GM03348 (cell line): ENCODE measurements at places on chromosomes 6 and 20.
A peak's percentile ranks its signal among the peaks of the same experiment; 100 is the strongest.

DNA sequence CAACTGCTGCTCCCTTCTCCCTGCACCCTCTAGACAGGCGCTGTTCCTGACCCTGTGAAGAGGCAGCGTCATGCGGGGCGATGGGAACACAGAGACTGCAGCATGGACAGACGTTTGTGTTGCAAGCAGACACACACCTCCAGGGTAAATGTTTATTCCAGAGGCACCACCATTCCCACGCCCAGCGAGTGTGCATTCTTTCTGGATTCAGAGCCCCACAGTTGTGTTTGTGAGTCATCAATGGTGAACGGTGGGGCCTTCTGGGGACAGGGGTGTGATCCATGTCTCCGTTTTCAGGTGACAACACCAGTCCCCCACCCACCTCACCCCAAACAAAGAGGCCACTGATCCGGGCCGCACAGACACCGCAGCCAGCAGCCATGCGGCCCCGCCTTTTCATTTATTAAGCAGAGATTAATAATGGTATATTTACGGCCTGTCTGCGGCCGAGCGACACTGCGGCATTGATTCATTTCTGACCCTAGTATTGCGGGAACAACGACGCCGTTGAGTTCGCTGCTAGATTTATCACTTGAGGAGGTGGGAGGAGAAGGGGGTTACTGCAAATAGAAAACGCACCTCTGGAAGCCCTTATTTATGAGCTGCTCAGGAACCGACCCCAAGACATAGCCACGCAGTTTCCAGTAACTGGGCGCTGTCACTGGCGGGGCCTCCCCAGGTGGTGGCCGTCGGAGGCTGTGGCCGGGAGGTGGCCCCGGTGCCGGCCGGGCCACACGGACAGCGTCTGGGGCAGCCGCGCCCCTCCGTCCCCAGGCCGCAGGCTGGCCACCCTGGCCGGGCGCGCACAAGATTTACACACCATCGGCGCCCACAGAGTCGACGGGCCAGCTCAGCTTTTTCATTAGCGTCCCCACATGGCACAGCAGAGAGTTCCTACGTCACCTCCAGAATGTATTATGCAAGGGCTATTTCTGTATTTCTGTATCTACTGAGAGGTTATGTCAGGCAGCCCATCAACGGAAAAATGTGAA, 367.6 kb downstream of the THBS2 start:
- no peak for DNase-seq

GRCh38 chr6:127019828-127020227, 98.6 kb upstream of the RSPO3 start:
- DNase-seq = no peak

GRCh38 chr20:33732166-33732970, 572 bp downstream of the ZNF341 start:
- peak; percentile 18 for DNase-seq

DNA sequence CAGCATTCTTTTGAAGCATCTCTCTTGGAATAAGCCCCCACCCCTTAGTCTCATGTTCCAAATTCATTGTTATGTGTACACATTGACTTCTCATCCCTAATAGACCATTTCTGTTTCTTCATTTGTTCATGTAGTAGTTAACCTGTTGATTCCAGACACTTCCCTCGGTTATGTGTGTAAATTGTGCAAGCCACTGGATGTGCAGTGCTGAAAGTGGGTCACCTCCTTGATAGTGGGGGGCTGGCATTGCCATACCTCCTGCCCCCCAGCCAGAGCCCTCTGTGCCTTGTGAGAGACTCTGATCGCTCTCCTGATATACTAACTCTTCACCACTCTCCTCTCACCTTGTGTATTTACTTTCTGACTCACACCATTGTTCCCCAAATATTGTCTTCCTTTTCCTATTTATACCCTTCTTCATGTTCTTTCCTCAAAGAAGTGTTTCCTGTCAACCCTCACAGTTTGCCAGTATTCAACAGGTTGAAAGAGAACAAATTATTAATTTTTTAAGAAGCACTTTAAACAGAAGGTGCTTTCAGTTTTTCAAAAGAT, 59.0 kb downstream of the HIVEP1 start:
- no peak for DNase-seq

DNA sequence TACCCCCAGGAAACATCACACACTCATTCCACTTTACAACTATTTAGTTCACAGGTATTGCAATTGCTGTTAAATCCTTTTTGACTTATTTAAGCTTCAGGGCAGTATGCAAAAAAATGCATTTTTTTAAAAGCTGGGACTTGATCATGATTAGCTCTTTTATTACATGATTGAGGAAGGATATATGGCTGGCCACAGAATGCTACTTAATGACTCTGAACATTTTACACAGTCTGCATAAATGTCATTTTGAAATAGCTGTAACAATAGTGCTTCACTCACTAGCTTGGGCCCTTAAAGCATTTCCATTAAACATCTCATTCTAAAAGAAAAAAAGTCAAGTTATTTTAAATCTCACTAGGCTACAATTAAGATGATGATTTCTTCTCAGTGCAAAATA, 429.7 kb downstream of the FRK start:
- no peak for DNase-seq

DNA sequence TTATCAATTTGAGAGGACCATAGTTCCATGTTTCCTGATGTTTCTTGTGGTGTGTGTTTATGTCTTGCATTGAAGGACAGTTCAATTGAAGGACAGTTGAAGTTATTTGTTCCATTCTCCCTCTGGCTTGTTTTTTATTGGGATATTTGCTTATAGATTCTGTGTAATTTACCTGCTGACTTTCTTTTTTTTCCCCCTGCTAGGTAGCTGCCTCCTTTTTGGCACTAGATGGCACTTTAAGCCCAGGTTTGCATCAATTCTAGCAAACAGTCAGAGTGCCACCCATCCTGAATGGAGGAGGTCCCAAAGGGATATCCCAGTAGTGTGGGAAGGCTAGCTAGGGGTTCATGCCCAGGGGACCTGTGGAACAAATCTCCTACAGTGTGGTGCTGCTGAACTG, 78.1 kb downstream of the CFAP61 start:
- no peak for DNase-seq

GRCh38 chr6:128882991-128883611, at the start of gene LAMA2:
LAMA2 (plus strand) TSS chr6:128883138; CDS start chr6:128883246, 108 bp downstream.
- DNase-seq = peak; percentile 90

DNA sequence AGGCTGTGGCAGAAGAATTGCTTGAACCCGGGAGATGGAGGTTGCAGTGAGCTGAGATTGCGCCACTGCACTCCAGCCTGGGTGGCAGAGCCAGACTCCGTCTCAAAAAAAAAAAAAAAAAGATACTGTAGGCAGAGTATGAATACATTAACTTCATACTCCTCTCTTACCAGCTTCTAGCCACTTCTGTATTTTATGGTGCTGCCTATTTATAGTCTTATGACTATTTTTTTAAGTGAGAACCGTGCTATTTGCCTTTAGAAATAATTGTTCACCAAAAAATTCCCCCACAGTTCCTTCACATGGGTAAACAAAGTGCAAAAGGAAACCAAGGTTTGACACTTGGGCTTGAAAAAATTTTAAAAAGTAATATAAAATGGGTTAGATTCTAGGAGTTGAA, 1.5 kb upstream of the SNRNP48 start:
- DNase-seq = no peak

DNA sequence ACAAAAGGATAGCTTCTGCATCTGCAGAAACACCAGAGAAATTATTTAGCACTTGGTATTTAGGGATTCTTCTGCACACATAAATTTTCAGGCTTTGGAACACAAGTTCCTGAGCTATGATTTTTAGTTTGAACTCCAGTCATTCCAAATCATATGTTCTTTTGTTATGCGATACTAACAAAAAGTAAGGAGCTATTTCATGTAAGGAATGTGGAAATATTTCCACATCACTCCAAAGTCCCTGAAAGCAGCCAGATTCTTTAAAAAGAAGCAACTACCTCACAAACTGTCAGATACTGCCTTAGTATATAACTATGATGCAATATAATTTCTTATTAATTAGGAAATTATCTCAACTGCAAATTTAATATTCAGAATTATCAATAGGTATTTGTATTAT, 106.9 kb downstream of the RNGTT start:
- DNase-seq = peak; percentile 10

GRCh38 chr20:10474606-10475184, 39.6 kb downstream of the SLX4IP start:
- no peak for DNase-seq

- DNase-seq = peak; percentile 58
These were observed 119.4 kb downstream of the NCOA3 start for GRCh38 chr20:47620808-47621805.

DNA sequence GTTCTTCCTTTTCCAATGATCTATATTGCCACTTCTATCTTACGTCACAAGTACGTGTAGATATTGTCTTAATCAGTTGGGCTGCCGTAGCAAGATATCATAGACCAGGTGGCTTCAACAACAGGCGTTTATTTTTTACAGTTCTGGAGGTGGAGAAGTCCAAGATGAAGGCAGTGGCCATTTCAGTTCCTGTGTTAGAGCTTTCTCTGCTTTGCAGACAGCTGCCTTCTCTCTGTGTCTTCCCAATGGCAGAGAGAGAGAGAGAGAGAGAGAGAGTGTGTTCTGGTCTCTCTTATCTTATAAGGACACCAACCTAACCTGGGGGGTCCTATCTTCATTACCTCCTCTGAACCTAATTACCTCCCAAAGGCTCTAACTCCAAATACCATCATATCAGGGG, 8.3 kb downstream of the HSF2 start:
- DNase-seq = no peak

- no peak for DNase-seq
These were observed 7.7 kb upstream of the STK35 start for GRCh38 chr20:2093883-2094282.

DNA sequence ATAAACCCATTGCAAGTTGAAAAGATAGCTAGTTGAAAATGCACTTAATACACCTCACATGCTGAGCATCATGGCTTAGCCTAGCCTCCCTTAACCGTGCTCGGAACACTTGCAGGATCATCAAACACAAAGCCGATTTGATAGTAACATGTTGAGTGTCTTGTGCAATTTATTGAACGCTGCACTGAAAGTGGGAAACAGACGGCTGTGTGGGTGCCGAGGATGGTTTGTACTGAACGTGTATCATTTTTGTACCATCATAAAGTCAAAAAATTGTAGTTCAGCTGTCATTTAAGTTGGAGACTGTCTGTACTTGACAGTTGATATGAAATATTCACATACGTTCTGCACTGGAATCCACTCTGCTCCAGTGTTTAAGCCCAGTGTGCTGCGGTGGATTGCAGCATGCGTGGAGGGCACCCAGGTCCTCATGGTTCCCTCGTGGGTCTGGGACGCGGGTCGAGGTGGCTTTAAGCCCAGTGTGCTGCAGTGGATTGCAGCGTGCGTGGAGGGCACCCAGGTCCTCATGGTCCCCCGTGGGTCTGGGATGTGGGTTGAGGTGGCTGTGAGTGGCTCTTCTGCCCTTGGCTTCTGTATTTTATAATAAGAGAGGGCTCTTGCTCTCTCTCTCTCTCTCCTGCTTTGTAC, 77.0 kb downstream of the CDH4 start:
- peak; percentile 27 for DNase-seq

DNA sequence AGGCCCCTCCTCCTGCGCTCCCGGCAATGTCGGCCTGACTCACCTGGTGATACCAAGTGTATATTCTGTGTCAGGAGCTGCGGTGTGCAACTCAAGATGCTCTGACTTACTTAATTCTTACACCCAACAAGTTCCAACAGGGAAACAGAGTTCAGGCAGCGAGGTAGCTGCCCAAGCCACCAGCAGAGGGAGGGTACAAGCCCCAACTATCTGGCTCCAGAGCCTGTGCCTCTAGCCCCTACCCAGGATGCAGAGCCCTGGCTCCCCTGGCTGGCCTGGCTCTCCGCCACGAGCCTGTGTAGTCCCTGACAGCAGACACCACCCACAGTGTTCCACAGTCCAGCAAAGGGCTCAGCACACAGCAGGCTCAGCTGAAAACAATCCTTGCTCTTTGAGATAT, 34.9 kb downstream of the C20orf203 start:
- no peak for DNase-seq

DNA sequence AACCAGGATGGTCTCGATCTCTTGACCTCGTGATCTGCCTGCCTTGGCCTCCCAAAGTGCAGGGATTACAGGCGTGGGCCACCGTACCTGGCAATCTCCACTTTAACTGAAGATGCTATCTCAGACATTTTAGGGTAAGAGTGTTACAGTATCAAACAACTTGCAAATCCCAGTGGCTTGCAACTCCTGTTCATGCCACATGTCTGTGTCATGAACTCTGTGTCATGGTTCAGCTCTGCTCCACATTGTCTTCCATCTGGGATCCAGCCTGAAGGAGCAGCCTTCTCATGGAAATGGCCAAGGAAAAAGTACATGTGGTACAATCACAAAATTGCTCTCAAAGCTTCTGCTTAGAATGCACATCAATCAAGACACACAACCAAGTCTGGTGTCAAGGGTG, 114.9 kb downstream of the MAP3K5 start:
- DNase-seq = no peak

- DNase-seq = no peak
These were observed 6.1 kb downstream of the MANBAL start for GRCh38 chr20:37295595-37295994.

DNA sequence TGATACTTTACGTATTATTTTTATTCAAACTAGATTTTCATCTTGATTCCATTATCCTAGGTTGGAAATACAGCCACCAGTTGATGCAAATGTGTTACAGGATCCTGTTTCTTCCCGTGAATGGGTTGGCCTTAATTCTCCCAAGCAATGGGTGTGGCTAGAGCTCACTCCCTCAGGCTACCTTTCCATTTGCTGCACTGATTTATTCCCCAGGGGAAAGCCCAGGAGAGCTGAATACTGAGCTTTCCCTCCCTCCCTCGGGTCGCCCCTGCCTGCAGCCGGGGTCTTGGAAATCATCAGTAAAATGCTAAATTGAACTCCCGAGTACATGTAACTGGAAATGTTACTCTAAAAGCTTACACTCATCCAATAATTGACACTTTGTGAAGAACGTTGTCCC, 9.9 kb downstream of the SMOC2 start:
- no peak for DNase-seq

DNA sequence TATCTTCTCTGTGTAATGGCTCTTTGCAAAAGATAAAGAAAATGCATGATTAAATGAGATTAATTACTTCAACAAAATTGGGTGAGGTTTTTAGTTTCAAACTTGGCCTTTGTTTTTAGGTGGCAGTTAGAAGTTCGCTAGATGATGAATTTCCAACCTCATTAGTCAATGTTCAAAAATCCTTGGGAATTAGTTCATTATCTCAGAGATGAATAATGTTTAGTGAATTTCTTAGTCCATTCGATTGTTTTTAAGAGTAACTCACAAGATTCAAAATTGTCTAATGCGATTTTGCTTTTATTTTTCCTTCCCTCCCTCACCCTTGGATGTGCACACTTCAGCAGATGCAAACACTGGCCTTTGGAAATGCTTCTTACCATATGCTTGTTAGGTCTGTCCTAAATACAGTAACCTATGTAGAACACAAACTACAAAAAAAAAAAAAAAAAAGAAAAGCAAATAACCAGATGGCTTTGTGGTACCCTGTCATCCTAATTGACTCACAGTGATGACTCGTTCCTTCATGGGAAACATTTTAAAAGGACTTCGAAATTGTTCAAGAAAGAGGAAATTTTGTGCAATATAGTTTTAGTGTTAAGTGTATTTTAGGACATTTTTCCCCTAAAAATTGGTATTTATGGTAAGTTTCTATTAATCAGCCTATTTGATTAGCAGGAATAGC, 66.7 kb downstream of the FAM229B start:
- DNase-seq = peak; percentile 57
